HTR-8/SVneo (cell line): ENCODE measurements at places on chromosomes 4 and X.

- DNase-seq: peak; percentile 43
Observed at GRCh38 chr4:2354118-2354517, 64.3 kb downstream of the ZFYVE28 start.

DNA sequence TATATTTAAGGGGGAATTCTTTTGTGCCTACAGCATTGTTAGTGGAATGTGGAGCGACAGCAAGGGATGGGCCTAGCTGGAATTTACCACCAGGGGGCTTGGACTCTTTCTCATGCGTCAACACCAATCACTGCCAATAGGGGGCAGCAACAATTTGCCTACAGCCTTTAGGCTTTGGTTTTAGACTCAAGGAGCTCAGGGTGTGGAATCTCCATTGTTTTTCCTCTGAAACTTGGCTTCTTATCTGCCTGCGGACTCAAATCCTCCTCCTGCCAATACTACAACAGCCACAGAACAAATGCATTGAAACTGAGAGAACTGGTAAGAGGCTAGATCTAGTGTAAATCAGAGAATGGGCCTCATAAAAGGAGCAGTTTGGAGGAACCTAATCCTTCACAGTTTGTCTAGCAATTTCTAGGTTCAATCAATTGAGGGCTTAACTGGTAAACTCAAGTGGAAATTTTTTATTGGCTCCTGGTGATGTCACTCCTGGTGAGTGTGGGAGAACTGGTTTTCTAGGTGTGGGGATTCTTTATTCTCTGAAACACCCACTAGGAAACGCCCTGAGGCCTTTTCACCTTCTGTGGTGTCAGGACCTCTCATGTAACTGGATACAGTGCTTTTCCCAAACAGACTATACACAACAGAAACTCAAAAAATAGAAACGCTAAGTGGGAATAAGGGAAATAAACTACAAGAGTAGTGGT is 27.9 kb upstream of the TMSB4X start:
- DNase-seq: peak; percentile 81

- DNase-seq: no peak
Observed at GRCh38 chrX:6782831-6783230, 247.9 kb upstream of the VCX3A start.

DNA sequence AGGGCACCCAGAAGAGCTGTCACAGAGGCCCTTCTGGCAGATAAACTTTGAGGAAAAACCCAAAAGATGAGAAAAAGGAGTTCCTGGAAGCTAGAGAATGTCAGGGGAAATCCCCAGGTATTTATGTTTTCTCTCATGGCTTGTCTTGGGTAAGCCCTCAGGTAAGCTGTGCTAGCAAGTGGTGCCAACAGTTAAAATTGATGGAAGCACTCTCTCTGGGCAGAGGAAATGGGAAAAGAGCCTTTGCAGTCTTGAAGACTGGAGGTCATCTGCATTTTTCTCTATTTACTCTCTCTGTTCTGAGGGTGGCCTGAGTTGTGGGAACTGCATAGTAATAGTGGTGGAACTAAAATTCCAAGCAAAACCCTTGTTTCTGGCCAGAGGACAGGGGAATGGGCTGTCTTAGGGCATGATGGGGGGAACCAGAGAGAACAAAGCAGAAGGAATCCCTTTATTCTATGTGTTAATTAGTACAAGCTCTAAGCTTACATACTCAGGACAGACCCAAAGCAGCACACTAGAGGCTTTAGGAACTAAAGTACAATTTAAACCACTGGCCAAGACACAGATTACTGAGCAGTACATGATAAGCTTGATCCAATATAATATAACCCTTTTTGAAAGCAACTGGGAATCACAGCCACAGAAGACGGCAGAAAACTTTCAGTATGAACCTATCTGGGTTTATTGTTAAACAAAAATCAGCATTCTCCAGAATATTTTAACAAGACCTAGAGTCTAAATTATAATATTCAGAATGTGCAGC is 53.3 kb upstream of the SLC10A4 start:
- DNase-seq: no peak

DNA sequence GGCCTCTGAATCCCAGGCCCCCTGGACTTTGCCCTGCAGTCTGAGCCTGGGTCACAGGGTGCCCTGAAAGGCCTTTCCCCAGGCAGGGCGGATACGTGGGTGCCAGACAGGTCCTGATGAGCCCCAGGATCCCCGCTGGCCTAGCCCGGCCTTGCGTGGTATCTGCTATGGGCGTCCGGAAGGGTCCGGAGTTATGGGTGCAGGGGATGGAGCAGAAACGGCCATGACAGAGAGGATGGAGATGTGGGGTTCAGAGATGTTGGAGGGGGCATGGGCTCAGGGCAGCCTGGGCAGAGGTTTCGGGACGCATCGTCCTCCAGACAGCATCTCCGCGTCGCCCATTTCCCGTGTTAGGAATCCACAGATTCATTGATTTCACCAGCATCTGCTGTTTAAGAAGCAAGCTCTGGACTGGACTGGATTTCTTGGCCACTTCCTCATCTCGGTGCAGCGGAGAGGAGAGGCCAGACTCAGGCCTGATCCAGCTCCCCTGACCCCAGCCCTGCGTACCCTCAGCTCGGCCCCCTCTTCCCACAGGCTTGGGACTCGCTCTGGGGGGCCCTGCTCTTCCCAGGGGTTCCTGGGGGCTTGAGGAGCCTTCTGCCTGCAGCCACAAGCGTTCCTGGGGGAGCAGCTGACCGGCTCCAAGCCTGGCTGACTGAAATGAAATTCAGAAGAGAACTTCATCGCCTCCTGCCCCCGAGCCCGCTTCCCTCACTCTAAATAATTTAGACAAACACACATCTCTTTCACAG is 86.9 kb upstream of the ADRA2C start:
- no peak for DNase-seq

DNA sequence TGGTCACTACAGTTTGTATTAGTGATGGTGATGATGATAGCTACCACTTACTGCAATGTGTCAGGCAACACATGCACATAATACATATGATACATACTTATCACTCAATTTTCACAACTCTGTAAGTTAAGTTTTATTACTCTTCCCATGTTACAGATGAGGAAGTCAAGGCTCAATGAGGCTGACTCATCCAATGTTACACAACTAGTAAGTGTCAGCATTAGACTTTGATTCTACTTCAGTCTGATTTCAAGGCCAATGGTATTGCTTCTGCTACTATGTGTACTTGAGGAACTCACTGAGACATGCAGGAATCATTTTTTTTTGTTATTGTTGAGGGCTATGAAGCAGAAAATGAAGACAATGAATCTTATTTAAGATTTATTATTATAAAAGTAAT is 96.4 kb upstream of the TRPC5OS start:
- no peak for DNase-seq

- no peak for DNase-seq
Observed at GRCh38 chr4:34973650-34974312, 1270.5 kb downstream of the ARAP2 start.

GRCh38 chr4:4541040-4541631 is 712 bp downstream of the STX18 start:
- DNase-seq: peak; percentile 29

- DNase-seq: no peak
Observed at GRCh38 chr4:103497692-103498091, 222.1 kb downstream of the TACR3 start.

DNA sequence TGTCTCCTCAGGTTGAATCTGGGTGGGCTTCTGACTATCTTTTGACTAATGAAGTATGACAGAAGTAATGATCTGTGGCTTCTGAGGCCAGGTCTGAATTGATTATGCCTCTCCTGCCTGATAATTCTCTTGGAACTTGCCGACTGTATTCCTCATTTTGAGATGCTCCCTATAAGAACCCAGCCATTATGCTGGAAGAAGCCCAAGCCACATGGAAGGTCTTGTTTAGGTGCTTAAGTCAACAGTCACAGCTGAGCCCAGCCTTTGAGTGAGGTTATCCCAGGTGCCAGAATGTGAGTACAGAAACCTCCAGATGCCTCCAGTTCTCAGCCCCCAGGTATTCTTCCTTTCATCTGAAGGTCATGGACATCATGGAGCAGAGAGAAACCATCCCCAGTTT is 456.6 kb downstream of the IL15 start:
- no peak for DNase-seq

GRCh38 chr4:77177199-77177598 is 20.2 kb downstream of the CCNG2 start:
- no peak for DNase-seq

DNA sequence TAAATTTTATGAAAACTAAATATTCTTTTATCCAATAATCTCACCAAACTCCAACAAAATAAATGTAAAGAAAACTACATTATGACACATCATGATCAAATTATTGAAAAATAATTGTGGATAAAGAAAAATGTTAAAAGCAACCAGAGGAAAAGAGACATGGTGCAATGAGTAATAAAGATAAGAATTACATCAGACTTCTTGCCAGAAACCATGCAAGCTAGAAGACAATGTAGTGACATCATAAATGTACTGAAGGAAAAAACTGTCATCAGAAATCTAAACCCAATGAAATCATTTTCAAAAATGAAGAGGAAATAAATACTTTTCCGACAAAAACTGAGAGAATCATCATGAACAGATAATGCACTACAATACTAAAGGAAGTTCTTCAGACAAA is 135.9 kb upstream of the EOLA2 start:
- no peak for DNase-seq

GRCh38 chr4:78409612-78410202 is 141.9 kb upstream of the ANXA3 start:
- DNase-seq: no peak

- DNase-seq: no peak
Observed at GRCh38 chr4:10343656-10344055, 113.6 kb downstream of the ZNF518B start.
